ENCODE measurements at places on chromosomes 16 and 17.

DNA sequence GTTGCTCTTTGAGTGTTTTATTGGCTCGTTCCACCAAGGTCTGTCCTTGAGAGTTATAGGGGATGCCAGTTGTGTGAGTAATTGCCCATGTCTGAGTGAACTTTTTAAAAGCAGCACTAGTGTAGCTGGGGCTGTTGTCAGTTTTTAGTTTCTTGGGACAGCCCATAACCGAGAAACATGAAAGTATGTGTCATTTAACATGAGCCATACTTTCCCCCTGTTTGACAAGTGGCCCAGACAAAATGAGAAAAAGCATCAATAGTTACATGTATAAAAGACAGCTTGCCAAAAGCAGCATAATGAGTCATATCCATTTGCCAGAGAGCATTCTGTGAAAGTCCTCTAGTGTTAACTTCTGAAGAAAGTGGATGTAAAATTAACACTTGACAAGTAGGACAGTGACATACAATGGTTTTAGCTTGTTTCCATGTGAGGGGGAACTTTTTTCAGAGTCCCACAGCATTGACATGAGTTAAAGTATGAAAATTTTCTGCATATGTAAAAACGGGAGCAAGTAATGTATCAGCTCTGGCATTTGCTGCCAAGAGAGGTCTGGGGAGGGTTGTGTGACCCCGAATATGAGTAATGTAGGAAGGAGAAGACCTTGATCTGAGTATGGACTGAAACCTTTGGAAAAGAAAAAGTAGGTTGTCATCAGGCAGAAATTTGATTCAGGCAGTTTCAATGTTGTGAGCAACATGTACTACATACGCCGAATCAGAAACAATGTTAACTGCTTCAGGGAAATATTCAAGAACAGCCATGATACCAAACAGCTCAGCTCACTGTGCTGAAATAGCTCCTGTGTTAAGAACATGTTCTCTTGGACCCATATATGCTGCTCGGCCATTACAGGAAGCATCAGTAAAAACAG, 56.8 kb upstream of the ARL4D start:
- no peak for DNase-seq

- no peak for DNase-seq
Measured at GRCh38 chr16:88749358-88749757, 35.7 kb downstream of the PIEZO1 start.

DNA sequence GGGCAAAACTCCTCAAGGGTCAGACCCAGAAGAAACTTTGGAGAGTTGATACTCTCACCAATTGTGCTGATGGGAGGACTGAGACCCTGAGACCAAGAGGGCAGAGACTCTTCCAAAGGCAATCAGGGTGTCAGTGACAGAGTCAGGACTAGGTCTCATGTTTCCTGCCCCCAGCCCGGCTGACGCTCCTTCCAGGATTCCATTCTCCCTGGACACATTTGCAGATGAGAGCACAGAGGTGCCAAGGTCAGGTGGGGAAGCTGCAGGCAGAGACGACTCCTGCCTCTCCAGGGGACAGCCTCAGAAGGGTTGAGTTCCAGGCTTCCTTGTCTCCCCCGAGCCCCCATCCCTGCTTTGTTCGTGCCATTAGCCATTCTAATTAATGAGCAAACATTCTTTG, 174.1 kb downstream of the WSCD1 start:
- no peak for DNase-seq

GRCh38 chr17:40260528-40260927, 27.2 kb upstream of the CDC6 start:
- no peak for DNase-seq

GRCh38 chr16:20899477-20900298, 470 bp downstream of the DCUN1D3 start:
- DNase-seq = no peak

GRCh38 chr17:4708436-4708835, 2.0 kb upstream of the ARRB2 start:
- no peak for DNase-seq

DNA sequence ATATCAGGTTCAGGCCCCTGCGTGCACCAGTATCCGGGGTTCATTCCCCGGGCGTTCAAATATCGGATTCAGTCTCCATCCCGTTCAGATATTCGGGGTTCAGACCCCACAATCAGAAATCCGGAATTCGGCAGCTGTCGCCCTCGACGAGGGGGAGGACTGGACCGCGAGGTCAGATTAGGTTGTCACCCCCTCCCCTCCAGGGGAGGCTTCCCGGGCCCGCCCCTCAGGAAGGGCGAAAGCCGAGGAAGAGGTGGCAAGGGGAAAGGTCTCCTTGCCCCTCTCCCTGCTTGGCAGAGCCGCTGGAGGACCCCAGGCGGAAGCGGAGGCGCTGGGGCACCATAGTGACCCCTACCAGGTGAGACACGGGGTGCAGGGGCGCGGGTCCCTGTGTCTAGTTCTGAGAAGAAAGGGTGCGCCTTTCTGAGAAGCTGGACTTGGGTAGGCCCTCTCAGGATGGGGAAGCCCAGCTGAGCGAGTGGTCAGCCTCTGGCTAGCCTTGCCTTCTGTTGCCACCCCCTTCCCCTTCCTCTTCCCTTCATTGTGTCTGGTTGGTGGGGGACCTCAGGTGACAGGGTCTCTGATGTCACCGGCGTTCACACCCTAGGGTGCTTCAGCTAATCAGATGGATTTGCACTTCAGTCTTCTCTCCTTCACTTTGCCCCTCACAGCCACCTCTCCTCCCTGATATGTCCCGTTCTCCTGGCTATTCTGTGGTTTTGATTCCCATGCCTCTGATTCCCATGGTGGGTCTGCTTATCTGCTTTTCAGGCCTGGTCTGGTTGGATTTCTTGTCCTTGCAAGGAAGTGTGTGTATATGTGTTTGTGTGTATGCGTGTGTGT, 844 bp downstream of the TAOK2 start:
- no peak for DNase-seq

DNA sequence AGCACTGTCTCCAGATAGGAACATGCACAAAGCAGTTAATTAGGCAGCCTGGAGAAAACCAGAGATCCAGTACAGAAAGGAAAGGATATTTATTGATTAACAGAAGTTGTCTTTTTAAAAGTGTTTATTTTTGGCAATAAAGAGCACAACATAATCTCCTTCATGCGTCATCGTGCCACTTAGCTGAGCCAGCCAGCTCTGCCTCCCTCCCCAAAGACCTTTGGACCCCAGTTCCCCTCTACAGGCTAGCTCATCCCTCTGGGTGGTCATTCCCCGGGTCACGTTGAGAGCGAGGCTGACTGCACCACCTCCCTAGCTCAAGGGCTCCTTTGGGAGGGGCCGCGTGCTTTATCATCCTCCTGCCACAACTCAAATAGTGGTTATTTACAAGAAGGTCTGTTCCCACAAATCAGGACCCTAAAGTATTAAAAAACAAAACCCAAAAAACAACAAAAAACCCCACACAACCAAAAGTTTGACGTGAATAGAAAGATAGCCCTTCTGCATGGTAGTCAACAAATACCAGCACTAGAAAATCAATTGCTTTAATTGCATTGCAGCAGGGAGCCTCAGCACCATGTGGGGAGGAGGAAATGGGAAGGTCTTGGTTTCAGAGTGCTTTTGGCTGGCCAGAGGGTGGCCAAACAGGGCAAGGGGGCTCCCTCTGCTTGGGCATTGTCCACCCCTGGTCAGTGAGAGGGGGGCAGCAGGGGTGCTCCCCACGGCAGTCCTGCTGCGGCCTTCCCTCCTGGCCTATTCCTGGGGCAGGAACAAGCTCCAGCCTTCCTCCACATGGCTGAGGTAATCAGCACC, 9.6 kb downstream of the POLR2C start:
- no peak for DNase-seq

- no peak for DNase-seq
Measured at GRCh38 chr17:50352072-50352692, 6.3 kb downstream of the XYLT2 start.

All from NCI-H1417 treated with DMSO at 0.1 percent for 48 hours (cell line).